ENCODE measurements at places on chromosomes 5 and 9.

DNA sequence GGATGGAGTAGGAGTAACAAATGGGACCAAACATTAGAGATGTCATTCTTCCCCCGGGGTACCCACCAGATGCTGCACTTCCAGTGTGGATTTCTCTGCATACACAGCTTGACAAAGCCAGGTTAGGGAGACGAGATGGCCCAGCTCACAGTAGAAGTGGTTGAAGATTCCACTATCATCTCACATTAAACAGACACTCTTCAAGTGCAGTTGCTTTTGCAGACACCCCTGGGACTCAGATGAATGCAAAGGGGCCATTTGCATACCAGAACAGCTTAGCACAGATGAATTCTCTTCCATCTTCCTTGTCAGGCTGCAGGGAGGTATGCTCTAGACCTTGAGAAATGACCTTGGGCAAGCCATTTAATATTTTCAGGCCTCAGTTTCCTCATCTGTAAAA, 12.6 kb upstream of the C5orf58 start:
- DNase-seq, result no peak

- DNase-seq, result no peak
Observed at GRCh38 chr5:78888580-78889368, 96.3 kb downstream of the ARSB start.

DNA sequence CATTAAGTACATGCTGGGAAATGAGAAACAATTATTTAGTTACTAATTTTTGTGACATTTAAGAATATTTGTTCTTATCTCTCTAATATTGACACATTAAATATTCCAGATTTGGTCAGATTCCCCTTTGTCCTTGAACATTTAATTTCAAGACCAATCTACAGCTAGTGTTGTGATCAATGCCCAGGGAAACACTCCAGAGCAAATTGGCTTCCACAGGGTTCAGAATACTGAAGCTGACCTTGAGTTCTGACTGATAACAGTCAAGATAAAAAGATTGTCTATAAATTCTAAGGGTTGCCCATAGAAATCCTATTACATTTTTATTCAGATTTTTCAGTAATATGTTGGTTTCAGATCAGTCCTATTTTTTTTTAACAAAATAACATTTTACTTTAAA, 31.3 kb downstream of the ZFYVE16 start:
- DNase-seq, result no peak

- DNase-seq, result no peak
Observed at GRCh38 chr9:98108531-98109031, 10.4 kb downstream of the TRIM14 start.

DNA sequence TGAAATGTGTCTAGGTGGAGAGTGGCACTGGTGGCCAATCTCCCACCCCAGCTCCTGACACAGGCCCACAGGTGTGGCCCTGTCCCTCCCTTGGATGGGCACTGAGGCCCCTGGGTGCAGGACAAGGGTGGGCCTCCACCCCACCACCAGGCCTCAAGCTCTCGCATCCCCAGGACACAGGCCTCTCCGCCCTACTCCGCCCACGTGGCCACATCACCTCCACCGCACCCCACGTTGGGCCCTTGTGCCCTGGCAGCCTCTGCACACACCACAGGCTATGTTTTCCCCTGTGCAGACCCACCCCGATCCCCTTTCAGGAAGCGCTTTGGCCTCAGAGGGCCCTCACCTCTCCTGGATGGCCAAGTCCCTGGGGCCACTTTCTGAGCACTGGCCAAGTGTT, 54.7 kb downstream of the SECISBP2 start:
- DNase-seq, result no peak

DNA sequence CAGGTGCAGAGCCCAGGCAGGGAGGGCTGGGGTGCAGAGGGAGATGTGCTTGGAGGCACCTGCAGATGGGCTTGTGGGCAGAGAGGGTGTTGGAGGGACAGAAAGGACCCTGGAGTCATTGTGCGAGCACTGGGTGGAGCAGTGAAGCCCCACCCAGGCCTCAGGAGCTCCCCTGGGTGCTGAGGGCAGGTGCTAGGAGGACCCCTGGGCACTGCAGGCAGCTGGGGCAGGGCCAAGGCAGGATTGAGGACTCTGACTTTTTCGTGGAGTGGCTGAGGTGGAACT, 10.3 kb upstream of the SLC6A18 start:
- DNase-seq, result no peak

DNA sequence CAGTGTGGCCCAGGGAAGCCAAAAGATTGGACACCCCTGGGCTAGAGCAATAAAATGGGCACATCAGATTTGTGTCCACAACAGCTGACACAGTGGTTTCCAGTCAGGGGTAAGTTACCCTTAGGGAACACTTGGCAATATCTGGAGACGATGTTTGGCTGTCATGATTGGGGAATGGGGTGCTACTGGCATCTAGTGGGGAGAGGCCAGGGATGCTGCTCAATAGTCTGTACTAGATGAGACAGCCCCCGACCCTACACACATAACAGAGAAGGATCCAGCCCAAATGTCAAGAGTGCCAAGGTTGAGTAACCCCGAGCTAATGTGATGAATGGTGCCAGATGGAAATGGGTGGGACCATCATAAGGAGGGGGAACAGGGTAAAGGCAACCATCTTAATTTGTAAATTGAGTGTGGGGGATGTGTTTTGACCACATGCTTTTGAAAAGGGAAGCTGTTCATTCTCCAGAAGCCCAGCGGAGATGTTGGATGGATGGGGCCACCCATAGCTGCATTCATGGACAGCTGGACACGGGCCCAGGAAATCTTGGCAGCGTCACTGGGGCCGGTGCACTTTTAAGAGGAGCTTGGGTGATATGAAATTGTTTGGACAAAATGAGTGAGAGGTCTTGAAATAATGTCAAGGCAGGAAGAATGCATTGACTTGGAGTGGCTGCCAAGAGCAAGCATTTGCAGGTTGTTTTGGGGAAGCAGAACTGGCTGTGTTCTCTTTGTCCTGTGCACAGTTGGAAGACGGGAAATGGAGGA, 33.4 kb downstream of the SYK start:
- no peak for DNase-seq

- peak; percentile 44 for DNase-seq
Observed at GRCh38 chr5:174311531-174312269, 266.2 kb downstream of the NSG2 start.

- DNase-seq, result no peak
Observed at GRCh38 chr9:129384491-129385210, 206.6 kb upstream of the IER5L start.

- no peak for DNase-seq
Observed at GRCh38 chr5:114332925-114333324, 28.9 kb upstream of the KCNN2 start.

GRCh38 chr9:110640736-110641135, 27.9 kb upstream of the MUSK start:
- DNase-seq, result no peak

DNA sequence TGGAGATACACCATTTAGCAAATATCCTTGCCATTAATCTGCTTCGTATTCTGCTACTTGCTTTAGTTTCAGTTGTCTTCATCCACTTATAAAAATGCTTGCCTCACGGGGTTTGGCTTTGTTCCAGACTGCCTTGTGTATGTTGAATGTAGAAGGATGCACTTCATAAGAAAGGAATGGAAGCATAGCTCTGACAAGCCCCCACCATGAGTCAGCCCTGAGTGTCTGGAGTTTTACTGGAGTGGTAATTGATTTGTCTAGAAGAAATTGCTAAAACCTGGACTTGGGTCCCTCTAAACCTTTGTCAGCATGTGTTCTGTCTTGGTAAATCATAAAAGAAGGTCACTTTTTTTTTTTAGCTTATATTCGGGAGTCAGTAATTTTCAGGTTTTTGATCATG, 4.6 kb downstream of the TEX48 start:
- peak; percentile 56 for DNase-seq

GRCh38 chr5:39411061-39411460, 13.7 kb downstream of the DAB2 start:
- DNase-seq, result no peak

DNA sequence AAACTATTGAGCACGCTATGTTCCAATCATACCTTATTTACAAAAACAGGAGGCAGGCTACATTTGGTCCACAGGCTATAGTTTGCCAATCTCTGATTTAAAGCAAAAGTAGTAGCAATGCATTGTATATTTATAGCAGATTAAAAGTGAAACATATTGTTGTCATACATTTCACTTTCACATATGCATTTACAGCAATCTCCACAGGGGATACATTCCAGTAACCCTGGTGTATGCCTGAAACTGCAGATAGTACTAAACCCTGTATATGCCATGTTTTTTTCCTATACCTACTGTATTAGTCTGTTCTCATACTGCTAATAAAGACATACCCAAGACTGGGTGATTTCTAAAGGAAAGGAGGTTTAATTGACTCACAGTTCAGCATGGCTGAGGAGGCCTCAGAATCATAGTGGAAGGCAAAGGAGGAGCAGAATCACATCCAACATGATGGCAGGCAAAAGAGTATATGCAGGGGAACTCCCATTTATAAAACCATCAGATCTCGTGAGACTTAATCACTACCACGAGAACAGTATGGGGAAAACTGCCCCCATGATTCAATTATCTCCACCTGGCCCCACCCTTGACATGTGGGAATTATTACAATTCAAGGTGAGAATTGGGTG, 5.9 kb upstream of the CSF1R start:
- no peak for DNase-seq

- no peak for DNase-seq
Observed at GRCh38 chr5:9351546-9351945, 194.3 kb downstream of the SEMA5A start.

DNA sequence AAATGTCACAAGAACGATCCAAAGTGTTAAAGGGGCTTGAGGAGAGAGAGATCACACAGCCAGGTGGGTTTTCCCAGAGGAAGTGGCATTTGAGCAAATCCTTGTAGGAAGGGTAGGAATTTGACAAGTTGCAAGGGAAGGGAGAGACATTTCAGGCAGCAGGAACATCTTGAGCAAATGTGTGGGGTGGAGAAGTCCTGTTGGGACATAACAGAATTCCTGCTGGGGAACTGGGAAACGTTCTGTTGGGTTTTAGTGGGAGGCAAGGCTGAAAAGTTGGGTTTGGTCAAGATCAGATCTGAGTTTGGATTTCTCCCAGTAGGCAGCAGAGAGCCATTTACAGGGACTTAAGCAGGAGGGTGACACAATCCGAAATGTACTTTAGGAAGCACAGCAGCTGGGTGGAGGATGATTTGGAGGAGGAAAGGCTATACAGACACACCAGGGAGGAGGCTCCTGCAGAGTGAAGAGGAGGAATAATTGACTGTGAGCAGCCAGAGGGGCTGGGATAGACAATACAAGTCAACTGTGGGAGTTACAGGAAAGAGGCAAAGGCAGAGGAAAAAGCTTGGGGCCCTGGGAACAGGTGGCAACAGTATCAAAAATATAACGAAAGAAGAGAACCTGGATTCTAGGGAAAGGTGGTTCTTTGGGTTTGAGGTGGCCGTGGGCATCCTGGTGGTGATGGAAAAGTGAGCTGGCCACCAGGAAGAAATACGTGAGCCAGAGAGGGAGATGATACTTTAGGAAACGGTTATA, 3.1 kb upstream of the ZSWIM6 start:
- no peak for DNase-seq

GRCh38 chr5:9425710-9426109, 120.2 kb downstream of the SEMA5A start:
- no peak for DNase-seq

- no peak for DNase-seq
Observed at GRCh38 chr5:123091298-123092222, 2.5 kb downstream of the PRDM6 start.

- no peak for DNase-seq
Observed at GRCh38 chr5:51895834-51896233, 512.6 kb downstream of the ISL1 start.

GRCh38 chr9:18632632-18633403, 158.9 kb downstream of the ADAMTSL1 start:
- no peak for DNase-seq

DNA sequence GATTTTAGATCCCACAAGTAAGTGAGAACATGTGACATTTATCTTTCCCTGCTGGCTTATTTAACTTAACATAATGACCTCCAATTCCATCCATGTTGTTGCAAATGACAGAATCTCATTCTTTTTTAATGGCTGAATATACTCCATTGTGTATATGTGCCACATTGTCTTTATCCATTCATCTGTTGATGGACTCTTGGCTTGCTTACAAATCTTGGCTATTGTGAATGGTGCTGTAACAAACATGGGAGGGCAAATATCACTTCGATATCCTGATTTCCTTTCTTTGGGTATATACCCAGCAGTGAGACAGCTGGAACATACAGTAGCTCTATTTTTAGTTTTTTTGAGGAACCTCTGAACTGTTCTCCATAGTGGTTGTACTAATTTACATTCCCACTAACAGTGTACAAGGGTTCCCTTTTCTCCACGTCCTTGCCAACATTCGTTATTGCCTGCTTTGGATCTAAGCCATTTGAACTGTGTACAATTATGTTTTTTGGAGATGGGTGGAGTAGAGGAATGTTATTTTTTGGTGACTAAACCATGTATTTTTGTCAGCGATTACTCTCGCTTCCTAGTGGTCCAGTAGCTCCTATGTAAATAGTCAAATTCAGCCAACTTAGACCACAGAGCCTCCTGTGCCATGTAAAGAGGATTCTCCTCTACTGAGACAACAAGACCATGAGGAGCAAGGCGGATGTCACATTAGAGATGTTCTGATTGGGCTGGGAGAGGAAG, 60.6 kb downstream of the TNFSF15 start:
- no peak for DNase-seq

GRCh38 chr9:136546697-136547501, 1.1 kb upstream of the NOTCH1 start:
- peak; percentile 54 for DNase-seq

GRCh38 chr5:606061-606460, 6.1 kb upstream of the CEP72 start:
- DNase-seq, result no peak

GRCh38 chr9:36897478-36897877, 136.6 kb downstream of the PAX5 start:
- no peak for DNase-seq

DNA sequence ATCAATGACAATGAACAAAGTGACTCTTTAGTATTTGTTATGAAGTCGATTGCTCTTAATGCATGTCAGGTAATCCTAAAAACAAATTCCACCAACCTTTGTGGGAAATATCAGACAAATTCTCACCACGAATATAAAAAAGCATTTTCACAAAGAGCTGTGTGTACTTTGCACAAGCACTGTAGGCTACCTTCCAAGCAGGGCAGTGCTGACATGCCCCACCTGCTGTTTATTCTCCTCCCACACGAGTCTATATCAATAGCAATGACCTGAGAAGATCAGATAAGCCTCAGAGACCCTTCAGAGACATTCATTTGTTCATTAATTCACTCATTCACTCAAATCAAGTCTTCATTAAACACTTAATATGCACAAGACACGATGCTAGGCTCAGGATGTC, 469.1 kb downstream of the ZSWIM6 start:
- no peak for DNase-seq

- DNase-seq, result no peak
Observed at GRCh38 chr9:131021785-131022184, 12.8 kb downstream of the LAMC3 start.

- DNase-seq, result no peak
Observed at GRCh38 chr9:4130166-4130565, 169.7 kb downstream of the GLIS3 start.

- no peak for DNase-seq
Observed at GRCh38 chr5:153066281-153066680, 424.2 kb upstream of the GRIA1 start.

- no peak for DNase-seq
Observed at GRCh38 chr9:14937216-14937615, 27.0 kb upstream of the FREM1 start.
